ENCODE measurements at places on chromosomes 7 and 10. TPM values are rescaled to one million over a fixed set of nuclear protein-coding genes. Genes with fewer than 3 reads are reported as not detected.

Gene TBX20
- total RNA-seq, result 8.2 TPM

Gene C7orf57
- total RNA-seq, result not detected

Gene ASZ1
- not detected for total RNA-seq

Gene ANKRD61
- 0.29 TPM for total RNA-seq

Gene EVX1
- total RNA-seq, result 1.4 TPM

Gene EN2
- not detected for total RNA-seq

Gene ATOH7
- total RNA-seq, result 0.70 TPM

- no peak for DNase-seq
Measured at GRCh38 chr10:108631332-108631731, 1292.0 kb downstream of the XPNPEP1 start.

- no peak for DNase-seq
Measured at GRCh38 chr7:50509459-50509858, 55.7 kb downstream of the DDC start.

GRCh38 chr10:47175181-47176123, 124.5 kb upstream of the GDF10 start:
- DNase-seq, result no peak

GRCh38 chr7:25947669-25948516, 204.1 kb upstream of the NFE2L3 start:
- DNase-seq, result no peak

GRCh38 chr7:159145490-159145855, 806 bp upstream of the VIPR2 start:
- no peak for DNase-seq

- no peak for DNase-seq
Measured at GRCh38 chr10:102405632-102406031, 10.1 kb downstream of the NFKB2 start.

- no peak for DNase-seq
Measured at GRCh38 chr10:88672041-88672440, 7.8 kb downstream of the LIPF start.

DNA sequence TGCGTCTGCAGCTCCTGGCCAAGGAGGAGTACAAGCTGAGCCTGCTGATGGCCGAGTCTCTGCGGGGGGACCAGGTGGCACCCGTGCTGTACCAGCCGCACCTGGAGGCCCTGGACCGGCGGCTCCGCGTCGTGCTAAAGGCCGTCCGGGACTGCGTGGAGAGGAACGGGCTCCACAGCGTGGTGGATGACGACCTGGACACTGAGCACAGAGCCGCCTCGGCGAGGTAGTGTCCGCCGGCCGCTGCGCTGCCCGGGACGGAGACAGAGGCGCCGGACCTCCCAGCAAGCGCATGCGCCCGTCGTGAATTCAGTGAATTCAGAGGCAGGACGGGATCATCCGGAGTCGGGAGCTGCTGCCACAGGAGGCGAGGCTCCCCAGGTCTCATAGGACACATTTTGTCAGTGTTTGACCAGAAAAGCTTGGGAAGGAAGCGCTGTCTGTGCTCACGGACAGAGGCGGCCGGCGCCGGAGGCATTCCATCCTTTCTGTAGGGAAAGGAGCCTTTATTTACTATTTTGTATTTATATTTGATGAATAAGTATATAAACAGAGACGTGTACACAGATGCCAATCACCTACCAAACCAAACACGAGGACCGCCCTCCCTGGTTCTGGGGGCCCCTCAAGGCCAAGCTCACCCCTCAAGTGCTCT, 30.1 kb upstream of the FOXL3 start:
- DNase-seq, result peak; percentile 14

GRCh38 chr7:4281231-4281993, 400.7 kb upstream of the FOXK1 start:
- DNase-seq, result no peak

DNA sequence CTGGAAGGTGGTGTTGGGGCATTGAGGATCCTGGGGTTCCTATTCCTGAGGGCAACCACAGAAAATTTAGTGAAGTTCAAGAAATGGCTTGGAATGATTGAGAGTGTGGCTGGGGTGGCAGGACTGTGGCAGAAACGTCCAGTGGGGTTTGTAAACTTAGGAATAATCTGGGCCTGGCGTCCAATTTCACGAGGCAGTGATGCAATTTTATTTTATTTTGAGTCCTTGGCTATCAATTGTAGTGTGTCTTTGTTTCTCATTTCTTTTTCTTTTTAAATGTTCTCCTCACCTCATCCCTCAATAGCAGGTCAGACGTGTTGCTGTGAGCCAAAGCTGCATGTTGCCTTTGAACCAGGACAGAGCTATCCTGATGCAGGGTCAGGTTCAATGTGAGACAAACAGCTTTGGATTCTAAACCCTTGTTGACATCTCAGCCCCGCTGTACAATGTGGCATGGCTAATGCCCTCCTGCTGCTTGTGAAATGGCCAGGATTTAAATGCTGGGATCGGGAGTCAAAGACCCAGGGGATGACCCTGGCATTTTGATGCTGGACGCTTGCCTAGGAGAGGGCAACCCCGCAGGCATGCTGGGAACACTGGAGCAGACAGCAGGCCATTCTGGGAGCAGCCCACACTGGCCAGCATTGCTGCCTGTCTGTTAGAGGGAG, 64.8 kb downstream of the RBM20 start:
- DNase-seq, result no peak

- DNase-seq, result no peak
Measured at GRCh38 chr10:72105098-72105475, 16.7 kb upstream of the SPOCK2 start.

- no peak for DNase-seq
Measured at GRCh38 chr10:95214369-95214768, 20.3 kb downstream of the ACSM6 start.

DNA sequence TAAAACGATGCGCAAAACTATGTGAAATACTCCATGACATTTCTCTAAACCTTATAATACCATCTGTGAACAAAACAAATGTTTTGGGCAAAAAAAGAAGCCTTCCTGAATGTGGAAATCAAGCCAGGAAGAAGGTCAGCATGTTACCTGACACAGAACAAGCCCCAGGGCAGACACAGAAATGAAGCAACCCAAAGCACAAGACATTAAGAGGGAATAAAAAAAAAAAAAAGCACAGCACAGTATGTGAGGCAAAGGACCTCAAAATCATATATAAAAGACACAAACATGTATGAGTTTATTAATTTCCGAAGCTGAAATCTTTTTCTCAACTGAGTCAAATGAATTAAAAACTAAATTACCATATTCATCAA, 161.8 kb downstream of the SKIDA1 start:
- DNase-seq, result no peak

- no peak for DNase-seq
Measured at GRCh38 chr7:75988568-75989499, 5.6 kb downstream of the TMEM120A start.

DNA sequence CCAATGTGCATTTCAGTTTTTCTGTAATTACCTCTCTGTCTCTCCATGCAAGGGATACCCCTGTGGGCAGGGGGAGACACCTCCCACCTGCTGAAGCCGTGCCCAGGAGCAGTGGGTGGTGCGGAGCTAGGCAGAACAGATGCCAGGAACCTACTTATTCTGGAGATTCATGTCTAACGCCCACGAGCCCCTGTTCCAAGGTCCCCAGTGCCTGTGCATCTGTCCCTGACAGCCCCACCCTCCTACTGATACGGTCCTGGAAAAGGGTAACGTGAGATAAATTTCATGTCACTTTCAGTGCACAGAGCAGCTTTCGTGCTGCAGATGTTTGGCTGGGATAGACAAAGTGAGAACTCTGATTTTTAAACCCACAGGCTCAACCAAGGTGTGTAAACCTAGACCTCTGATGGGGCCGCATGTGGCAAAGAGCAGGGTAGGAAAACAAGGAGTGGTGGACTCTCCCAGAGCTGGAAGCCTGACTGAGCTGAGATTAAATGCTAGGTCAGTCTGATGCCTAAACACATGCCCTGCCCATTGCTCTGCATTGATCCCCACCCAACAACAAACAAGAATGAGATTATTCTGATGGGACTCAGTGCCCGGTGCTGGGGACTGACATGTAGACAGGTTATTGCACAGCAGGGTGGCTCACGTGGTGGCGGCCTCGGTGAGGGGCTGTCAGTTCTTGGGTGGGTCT, 123.6 kb upstream of the GDF10 start:
- DNase-seq, result no peak

DNA sequence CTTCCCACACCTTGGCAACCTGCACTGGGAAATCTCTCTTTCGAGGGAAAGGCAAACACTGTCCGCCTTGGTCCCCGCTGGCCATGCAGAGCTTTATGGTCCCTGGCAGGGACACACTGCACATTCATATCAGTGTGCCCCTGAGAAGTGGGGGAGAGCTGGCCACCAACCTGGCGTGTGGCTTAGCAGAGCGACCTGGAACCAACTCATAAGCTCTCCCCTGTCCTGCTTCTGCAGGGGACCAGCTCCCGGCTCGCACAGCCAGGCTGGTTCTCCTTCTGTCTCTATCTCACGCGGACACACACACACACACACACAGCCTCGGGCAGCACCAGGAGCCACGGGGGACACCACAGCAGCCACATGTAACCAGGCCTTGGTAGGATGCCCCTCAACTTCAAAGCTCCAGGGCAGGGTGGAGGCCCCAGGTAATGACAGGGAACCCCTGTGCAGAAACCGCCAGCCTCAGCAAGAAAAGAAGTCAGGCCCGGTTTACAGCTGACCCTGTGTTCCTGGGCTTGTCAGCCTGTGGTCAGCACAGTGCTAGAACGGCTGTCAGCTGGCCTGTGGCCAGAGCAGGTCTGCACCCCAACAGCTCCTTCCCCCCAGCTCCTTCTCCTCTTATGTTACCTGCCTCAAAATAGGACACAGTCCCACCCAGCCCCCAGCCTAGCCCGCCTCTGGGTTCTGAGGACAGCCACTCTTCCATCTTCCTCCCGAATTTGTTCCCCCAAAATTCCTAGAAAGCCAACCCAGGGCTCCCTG, 69.3 kb downstream of the OAT start:
- no peak for DNase-seq

- DNase-seq, result no peak
Measured at GRCh38 chr7:3259711-3260400, 41.2 kb upstream of the SDK1 start.

DNA sequence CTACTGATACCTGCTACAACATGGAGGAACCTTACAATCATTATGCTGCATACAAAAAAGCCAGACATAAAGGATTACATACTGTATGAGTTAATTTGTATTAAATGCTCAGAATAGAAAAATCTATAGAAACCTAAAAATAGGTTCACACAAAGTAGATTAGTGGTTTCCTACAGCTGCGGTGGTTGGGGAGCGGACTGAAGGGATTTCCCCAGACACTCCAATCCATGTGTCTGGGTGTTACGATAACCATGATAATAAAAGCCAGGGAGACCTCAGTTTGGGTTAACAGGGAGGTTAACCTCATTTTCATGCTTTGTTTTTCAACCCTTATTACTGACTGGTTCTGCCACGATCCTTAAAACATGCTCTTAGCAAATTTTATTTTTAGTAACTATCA, 355.9 kb downstream of the KCNMA1 start:
- no peak for DNase-seq

- no peak for DNase-seq
Measured at GRCh38 chr10:101566333-101567164, 21.5 kb downstream of the POLL start.

GRCh38 chr10:7040681-7041080, 370.2 kb downstream of the SFMBT2 start:
- no peak for DNase-seq

DNA sequence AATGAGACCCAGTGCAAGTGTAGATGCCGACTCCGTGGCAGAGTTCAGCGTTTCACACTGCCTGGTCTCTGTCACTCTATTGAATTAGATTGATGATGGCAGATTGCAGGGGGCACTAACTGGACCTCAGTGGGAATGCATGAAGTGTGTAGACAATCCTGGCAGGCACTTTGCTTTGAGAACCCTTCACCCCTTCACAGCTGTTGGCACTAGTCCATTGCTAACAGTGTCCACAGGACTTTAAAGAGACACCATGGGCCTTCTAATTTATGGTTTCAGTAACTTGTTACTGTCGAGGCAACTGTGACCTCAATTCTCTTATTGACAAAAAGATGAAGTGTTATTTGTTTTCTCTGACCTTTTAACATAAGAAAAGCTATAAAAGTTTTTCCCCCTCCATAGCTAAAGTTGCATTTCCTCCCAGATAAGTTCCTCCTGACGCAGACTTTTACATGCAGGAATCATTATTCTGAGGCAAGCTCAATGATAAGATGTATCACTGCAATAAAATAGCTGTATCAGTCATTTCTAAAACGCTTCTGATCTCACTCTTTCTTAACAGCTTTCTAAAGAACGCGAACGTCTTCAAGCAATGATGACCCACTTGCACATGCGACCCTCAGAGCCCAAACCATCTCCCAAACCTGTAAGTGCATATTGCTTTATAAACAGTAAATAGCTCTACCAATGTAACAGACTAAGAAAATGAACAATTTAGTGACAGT, 238.9 kb downstream of the FOXP2 start:
- no peak for DNase-seq

DNA sequence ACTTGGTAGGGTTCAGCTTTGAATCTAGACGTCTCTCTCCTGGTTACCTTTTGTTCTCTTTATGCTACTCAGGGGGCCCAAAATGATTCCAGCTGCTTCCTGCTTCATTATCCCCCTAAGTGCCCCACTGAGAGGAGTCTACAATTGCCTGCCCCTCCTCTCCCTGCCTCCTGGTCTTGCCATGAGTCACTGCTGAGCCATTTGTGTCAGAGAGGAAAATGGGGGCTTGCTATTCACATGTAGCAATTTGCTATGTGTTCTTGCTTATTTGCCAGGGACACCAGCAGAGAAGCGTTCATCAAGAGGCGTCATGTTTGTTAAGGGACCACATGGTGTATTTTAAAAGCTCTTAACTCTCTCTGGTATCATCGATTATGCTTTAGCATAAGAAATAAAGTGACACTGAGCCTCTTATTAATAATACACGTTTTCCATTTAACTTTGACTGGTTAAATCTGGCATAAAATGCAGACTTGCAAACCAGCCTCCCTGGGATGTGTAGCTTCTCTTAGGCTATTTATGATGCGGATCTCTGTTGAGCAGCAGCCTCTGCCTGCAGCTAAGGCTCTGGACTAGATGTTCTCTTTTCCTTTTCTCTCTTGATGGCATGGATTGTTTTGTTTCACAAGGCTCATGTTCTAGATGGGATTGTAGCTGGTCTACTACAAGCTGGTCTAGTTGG, 239.3 kb downstream of the AUTS2 start:
- no peak for DNase-seq

DNA sequence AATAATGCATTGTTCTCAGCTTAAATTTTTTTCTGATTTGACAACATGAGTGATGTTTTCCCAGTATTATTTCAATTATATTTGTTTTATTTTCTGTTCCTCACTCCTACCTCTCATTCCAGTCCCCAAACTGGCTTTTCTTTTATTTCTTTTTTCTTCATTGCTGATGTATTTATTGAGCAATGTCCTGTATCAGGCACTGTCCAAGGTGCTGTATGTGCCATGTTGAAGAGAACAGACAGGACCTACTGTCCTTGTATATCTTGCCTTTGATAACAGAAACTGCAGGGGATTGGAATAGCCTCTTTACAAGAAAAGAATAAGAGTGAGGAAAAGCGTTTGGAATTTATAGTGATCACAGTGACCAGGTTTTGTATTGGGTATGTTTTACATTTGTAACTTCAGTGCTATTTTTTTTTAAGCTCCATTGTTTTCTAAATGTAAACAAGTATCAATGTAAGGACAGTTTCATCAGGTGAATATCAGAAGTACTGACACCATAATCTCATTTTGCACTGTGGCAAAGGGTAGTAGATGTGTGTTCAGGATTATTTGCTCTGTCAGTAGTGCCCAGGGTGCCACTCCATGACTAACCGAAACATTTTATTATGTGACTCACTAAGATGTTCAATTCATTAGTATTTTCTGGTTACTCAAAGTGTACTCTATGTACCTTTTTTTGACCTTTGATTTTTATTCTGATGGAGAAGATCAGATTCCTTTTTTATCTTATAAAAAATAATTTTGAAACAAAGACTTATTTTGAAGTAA, 15.6 kb upstream of the CLDN12 start:
- no peak for DNase-seq
